ENCODE measurements at places on chromosomes 2 and 18. TPM values are rescaled to one million over a fixed set of nuclear protein-coding genes. Genes with fewer than 3 reads are reported as not detected.

- peaks cover 19% of the 10 kb centered on the region for H3K36me3 ChIP-seq
- no peak overlapping the region for H3K4me3 ChIP-seq
- DNase-seq, result peak; percentile 12
- H3K27ac ChIP-seq, result peak overlapping the region; percentile 67
- H3K4me1 ChIP-seq, result peaks cover 27% of the 10 kb centered on the region
Observed at GRCh38 chr18:9337873-9338272, 3.3 kb downstream of the TWSG1 start.

DNA sequence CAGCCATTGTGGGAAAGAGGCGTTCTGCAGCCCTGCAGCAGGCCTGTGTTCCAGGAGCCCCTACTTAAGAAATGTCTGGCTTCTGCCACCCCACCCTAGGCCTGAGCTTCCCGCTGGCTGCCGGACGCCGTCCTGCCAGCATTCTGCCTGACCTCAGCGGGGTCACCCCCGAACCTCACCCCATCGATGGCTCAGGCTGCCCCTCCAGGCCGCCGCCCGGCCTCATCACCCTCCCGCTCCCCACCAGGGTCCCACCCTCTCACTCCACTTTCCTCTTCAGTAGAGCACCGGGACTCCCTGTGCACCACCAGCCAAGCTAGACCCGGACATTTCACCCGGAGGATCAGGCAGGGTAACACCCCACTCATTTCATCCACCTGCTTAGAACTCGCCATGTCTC, 73.6 kb upstream of the SALL3 start:
- H3K27me3 ChIP-seq, result peaks cover 9% of the 10 kb centered on the region
- no peak overlapping the region for H3K4me3 ChIP-seq
- no peak overlapping the region for H3K27ac ChIP-seq

DNA sequence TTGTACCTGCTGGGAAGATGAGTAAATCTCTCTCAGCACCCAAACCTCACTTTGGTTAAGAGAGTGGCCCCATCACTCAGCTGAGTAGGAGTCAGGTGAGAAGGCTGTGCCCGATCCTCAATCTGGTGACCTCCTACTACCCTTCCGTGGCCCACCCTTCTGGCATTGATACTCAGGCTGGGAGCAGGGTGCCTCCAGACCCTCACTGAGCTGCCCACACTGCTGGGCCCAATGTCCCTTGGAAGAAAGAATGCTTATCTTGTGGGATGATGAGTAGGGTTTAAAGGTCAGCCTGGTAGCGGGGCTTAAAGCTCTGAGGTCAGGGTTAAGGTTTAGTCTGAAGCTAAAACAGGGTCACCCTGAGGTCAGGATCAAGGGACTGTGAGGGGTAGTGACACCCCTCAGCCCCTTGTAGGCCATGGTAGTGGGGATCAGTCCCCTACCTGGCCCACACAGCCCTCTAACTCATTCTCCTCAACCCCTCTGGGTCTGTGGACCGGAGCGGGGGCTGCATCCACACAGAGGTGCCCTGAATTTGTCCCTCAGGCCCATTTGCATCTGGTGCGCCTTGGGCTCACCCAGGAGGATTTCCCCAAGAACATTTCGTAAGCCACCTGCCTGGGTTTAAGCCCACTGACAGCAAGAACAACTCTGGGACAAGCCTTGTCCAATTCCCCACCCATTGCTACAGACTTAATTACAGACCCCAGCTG, 123.8 kb downstream of the CYP26B1 start:
- H3K27me3 ChIP-seq, result no peaks in the 10 kb centered on the region
- no peak overlapping the region for H3K4me3 ChIP-seq
- H3K4me1 ChIP-seq, result no peaks in the 10 kb centered on the region
- no peak overlapping the region for H3K27ac ChIP-seq
- H3K36me3 ChIP-seq, result no peaks in the 10 kb centered on the region

GRCh38 chr18:40066368-40066767, 1888.7 kb upstream of the PIK3C3 start:
- H3K4me1 ChIP-seq, result no peaks in the 10 kb centered on the region
- no peak for DNase-seq
- no peaks in the 10 kb centered on the region for H3K36me3 ChIP-seq
- no peak overlapping the region for H3K27ac ChIP-seq
- H3K27me3 ChIP-seq, result no peaks in the 10 kb centered on the region
- no peak overlapping the region for H3K4me3 ChIP-seq

DNA sequence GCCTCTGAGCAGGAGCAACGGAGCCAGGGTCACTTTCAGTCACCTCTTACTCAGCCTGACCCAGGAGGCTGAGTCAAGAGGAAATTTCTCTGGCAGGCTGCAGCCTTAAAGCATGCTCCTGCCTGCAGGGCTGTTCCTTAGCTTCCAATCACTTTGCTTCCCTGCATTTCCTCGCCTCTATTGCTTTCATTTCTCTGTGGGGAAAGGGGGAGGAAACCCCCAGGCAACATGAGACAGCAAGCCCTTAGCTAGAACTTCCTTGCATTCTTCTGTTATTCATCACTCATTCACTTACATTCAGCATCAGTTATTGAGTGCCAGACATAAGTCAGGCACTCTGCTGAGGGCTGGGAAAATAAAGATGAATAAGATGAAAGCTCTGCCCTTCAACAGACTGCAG, 13.0 kb downstream of the XDH start:
- no peaks in the 10 kb centered on the region for H3K4me1 ChIP-seq
- no peaks in the 10 kb centered on the region for H3K36me3 ChIP-seq
- DNase-seq, result no peak
- H3K27ac ChIP-seq, result no peak overlapping the region

Gene IGFBP2
- 123 TPM for total RNA-seq

Gene WDSUB1
- total RNA-seq, result 8.6 TPM

Data from activated CD8-positive, alpha-beta T cell treated with anti-CD3 and anti-CD28 coated beads for 36 hours (primary cell).